ENCODE measurements at places on chromosomes 16 and 17.

GRCh38 chr17:80847496-80848230, 144.0 kb upstream of the CHMP6 start:
- no peak for DNase-seq

DNA sequence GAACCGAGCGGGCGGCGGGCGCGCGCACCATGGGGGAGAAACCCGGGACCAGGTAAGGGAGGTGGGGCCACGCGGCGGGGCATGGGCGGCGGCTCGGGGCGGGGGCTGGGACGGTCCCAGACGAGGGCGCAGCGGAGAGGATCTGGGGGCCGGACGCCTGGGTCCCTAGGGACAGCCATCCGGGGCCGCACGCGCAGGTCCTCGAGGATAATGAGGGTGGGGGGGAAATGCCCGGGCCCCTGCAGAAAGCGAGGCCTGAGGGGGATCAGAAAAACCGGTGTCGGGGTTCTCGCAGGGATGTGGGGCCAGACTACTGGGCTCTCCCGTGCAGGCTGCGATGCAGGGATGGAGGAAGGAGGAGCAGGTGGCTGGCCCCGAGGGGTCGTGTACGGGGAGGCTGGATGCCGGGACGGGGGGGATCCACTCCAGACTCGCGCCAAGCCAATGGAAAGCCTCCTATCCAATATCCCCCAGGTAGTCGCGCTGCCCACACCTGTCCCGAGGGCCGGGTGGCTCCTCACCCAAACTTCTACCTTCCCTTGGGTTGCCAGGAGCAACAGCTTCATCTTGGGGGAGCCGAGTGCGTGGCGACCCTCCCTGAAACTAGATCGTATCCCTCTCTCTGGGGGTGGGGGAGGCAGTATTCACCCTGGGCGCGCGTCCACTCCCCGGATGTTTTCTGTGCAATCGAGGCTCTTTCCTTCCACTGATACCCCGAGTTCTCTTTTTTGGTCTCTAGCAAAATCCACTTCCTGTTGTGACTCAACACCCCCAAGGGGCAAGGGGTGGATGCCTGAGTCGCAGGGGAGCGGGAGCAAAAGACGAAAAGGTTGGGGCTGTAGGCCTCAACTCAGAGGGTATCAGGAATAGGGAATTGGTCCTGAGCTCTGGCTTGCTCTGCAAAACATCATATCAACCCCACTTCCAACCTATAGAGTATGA, 532 bp downstream of the ARRB2 start:
- DNase-seq, result peak; percentile 24

DNA sequence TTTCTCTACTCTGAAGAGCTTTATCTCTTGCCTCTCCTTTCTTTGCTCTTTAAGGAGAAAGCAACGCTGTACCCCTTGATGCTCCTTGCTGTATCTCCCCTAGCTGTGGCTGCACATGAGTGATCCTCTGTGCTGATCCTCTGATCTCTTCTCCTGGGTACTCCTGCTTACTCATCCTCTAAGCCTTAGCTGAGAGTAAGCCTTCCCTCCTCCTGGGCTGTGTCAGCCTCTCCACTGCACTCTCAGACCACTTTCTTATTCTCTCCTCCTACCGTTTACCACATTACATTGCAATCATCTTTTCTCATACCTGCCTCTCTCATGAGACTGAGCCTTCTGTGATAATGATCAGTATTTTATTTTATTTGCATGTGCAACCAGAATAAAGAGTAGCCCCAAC, 25.1 kb downstream of the SOX9 start:
- DNase-seq, result no peak

- DNase-seq, result no peak
Observed at GRCh38 chr16:85355515-85355837, 243.2 kb upstream of the CIBAR2 start.

DNA sequence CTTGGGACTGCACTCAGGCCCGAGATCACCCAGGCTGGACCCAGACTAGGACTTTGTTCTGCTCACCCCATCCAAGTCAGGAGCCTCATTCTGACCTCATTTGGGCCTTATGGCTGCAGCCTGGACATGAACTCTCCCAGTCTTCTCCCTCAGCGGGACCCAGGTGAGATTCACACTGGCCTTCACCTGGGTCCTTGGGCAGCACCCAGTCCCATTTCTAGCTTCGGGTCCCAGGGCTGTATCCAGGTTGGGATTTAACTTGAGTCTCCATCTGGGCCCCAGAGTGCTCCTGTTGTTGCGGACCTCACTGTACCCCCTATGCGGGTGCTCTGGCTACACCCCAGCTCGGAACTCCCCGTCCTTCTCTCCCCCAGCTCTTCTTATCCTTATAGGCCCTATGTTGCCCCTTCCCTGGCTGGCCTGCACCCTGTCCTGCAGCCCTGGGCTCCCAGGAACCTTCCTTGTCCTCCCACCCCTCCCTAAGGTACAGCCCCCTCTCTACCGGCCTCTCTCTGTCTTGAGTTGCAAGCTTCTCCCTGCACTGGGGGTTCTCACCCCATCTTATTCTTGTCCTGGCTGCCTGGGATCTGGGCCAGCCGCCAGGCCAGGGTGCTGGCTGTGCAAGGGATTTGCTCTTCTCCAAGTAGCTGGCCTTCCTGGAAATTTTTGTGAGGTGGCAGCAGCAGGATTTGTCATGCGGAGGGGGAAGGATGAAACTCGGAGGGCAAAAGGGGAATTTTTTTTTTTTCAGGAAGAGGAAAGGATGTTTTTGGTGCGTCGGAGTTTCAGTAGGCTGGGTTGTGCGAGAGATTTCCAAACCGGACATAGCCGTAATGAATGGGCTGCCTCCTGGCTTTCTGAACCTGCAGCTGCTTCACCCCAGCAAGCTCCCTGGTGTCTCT, 904 bp downstream of the MAP2K3 start:
- no peak for DNase-seq

- DNase-seq, result no peak
Observed at GRCh38 chr16:74521691-74522090, 85.2 kb downstream of the GLG1 start.

DNA sequence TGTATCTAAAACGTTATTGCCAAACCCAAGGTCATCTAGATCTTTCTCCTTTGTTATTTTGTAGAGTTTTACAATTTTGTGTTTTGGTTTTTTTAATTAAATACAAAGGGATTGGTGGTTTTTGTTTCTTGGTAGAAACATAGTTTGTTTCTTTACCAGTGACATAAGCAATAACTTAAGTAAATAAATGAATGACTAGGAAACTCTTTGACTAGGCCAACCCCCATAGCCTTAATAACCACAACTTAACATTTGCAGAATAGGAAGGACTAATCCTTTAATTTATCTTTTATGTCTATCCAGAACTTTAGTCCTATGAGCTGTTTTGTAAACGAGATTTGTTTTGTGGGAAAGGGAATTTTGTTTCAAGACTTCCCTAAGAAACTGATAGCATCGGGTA, 162.5 kb downstream of the PRKCA start:
- DNase-seq, result no peak

GRCh38 chr17:43398724-43399595, at the start of gene ARL4D:
Gene ARL4D (plus strand): TSS chr17:43398993. CDS start chr17:43399733, 740 bp downstream.
- DNase-seq, result peak; percentile 78

DNA sequence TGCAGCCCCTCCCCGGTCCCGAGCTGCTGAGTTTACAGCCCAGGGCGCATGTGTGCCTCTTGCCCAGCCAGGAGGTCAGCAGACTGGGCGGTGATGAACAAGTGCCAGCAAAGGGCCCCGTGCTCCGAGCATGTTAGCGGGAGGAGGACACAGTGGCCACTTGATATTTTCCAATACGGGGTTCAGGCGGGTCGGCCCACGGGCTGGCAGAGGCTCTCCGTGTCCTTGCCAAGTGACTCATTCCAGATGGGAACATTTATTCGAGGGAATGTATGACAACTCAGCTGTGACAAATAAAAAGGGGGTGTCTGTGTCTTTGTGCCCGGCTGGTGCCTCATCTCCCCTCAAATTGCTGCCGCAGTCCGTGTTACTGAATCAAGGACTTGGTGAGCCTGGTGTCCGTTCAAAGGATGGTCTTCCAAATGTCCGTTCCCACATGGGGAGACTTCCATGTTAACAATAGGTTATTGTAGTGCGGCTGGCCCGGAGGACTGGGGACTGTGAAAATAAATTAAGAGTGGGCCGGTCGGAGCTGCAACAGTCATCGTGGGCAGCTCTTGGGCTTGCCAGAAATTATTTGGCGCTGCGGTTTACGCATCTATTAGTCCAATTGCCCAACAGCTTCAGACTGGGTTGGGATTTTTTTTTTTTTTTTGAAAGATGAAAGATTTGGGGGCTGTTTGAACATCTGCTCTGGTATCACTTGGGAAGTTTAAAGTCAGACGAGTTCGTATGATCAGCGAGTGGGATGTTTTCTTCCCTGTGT, 174.0 kb upstream of the CIBAR2 start:
- no peak for DNase-seq

GRCh38 chr16:81469183-81469677, 24.6 kb downstream of the CMIP start:
- DNase-seq, result no peak

GRCh38 chr16:30439720-30440348, 5.8 kb downstream of the SEPHS2 start:
- no peak for DNase-seq

DNA sequence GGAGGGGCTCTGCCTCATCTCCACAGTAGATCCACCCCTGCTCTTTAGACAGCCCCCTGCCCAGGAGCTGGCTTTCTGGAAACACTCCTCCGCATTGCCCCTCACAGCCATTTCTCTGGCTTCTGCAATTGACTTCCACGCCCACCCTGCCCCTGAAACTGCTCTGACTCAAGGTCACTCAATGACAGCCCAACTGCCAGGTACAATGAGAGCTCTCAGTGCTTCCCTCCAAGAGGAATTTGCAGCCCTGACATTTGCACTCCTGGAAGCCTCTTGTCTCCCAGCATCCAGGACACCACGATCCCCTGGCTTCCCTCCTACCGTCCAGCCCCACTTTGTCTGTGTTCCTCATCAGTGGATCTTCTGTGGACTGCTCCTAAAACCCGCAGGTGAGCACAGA, 421.5 kb downstream of the SOX9 start:
- DNase-seq, result no peak

DNA sequence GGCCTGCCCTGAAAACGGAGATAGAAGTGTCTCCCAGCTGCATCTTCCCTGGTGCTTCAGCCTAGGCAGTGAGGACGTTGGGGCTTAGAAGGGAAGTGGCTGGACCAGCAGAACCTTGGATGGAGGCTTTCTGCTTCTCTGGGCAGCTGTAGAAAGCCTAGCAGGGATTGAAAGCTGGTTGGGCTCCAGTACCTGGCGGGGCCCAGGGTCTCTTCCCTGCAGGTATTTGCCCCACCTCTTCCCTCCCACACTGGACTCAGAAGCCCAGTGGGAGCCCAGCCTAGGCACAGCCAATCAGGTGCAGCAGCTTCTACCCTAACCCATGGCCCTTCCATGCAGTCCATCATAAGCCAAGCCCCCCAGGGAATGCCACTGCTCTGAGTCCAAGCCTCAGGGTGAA, 190.3 kb upstream of the IRX6 start:
- DNase-seq, result no peak

GRCh38 chr17:76867578-76868175, 527 bp upstream of the MGAT5B start:
- no peak for DNase-seq

GRCh38 chr17:47604598-47604927, 45.2 kb upstream of the KPNB1 start:
- DNase-seq, result no peak

GRCh38 chr16:89402962-89403361, 87.4 kb downstream of the ANKRD11 start:
- DNase-seq, result no peak

DNA sequence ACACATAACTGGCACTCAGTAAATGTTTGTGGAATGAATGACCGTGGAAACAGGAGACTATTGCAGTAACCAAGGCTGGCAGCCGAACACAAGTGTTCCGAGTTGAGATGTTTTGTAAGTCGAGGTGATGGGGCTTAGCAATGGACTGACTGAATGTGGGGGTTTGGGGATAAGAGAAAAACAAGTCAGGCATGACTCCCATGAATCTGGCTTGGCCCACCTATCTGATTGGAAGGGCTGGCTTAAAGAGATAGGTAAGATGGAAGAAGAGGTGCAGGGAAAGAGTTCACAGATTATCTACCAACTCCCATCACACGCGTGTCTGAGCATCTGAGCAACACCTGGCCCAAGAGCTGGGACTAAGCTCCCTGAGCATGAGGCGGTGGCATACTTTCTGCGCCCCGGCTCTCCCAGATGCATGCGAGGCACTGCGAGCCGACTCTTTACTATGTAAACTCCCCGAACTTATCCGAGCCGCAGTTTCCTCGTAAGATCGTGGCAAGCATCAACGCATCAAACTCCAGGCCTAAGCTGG, 539 bp downstream of the IFT20 start:
- DNase-seq, result no peak

GRCh38 chr17:28969706-28970393, 18.5 kb upstream of the PHF12 start:
- peak; percentile 35 for DNase-seq

GRCh38 chr17:57513569-57513968, 231.5 kb downstream of the CCDC182 start:
- DNase-seq, result no peak

GRCh38 chr17:4180791-4181190, 37.8 kb downstream of the CYB5D2 start:
- DNase-seq, result no peak

DNA sequence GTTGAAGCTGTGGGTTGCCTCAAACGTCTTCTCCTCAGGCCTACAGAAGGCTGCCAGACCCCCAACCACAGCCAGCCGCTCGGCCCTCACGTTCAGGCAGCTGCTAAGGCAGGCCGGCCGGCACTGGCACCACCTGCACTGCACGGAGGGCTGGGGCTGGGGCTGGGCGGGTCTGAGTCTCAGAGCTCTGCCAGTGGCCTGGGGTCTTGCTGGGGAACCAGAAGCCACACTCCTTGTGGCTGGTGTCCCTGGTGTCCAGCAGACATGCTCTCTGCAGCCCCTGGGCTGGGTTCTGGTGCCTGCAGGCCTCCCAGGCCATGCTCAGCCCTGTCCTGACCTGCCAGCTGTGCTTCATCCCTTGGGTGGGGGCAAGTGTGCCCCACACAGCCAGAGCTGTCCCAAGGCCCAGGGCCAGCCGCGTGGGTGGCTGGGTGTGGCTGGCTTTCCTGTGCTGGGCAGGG, 42.0 kb downstream of the BAHCC1 start:
- DNase-seq, result no peak

GRCh38 chr16:27199736-27200135, 3.6 kb upstream of the KDM8 start:
- DNase-seq, result no peak

DNA sequence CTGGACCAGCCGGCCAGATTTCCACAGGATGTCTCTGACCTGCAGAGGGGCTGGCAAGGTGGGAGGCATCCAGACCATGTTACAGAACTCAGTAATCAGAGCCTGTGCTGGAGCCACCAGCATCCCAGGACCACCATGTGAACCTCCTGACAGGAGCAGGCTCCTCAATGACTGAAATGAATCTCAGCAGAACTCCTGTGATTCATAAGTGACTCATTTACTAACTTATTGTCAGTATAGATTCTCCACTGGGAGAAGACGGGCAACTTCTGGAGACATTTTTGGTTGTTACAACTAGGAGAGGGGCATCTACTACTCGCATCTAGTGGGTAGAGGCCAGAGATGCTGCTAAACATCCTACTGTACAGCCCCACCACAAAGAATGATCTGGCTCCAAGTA, 3.1 kb upstream of the WWOX start:
- DNase-seq, result no peak

DNA sequence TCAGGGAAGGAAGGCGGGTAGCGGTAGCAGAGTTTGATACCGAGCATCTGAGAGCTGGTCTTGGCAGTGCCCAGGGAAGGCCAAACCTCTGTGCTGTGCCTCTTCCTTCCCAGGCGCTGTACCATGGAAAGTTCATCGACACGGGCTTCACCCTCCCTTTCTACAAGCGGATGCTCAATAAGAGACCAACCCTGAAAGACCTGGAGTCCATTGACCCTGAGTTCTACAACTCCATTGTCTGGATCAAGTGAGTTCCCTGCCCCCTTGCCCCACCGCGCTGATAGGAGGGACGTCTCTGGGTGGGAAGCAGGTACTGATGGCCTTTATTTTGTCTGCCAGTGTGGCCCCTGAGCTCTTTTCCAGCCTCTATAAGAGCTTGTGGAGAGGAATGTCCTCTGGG, 15.4 kb upstream of the CLEC18A start:
- DNase-seq, result no peak
